ENCODE measurements at places on chromosomes 5 and 9.

DNA sequence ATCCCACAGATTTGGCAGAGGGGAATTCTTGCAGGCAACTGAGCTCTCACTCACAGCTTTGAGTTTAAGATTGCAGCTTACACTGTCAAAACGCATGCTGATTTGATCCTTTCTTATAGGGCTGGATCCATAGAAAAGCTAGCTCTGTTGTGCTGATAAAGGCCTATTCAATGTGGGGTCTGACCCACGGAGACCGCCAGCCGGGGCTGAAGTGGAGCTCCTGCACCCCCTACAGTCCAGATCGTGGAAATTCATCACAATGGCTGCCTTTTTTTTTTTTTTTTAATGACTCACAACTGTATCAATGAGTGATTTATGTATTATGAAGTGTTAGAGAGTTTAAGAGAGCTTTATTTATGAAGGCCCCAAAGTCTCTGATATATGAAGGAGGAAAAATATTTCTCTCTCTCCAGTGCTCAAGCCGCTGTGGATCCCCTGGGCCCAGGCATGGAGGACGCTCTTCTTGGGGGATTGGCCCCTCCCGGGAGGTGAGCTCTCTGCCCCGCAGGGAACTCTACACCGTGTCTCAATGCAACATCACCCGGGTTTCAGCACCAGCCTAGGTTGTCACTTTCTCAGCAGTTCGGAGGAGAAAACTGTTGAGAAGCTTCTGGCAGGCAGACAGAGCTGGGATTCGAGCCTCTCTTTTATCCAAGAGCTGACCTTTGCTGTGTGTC, 700.2 kb downstream of the IRX1 start:
- no peak for DNase-seq

DNA sequence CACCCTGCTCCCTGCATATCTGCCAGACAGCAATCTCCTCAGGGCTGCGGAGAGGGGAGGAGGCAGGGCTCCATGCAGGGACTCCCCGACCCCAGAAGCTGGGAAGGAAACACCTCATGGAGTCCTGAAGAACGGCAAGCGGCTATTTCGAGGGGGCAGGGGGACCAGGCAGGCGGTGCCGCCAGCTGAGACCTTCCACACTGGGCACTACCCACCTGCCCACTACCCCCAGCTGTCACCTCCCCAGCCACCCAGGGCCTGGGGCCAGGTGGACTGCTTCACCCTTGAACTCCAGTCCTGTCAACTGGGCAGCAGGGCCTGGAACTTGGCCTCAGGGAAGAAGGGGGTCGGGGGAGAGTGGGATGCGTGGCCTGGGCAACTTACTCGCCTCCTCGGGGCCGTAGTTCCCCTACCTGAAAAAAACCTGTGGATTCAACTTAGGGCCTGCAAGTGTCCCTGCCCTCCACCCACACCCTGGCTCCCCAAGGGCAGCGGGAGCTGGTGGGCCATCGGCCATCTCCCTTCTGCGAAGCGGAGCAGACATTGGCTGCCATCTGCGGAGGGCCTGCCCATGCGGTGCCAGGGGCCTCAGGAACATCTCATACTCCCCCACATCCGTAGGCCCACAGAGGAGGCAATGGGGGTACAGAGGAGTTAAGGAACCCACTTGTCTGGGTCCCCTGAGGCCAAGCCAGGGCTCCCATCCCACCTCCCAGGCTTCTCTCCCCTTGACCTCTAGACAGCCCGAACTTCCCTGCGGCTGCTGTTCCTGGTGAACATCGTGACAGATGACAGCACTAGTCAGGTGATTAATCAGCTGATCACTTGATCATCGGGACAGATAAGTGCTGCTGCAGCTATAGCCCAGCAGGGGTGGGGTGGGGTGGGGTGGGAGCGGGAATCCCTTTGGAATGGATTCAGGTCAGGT, 18.5 kb upstream of the RALGDS start:
- DNase-seq = no peak

GRCh38 chr5:90809311-90810056, 250.9 kb downstream of the ADGRV1 start:
- no peak for DNase-seq

GRCh38 chr9:77679088-77679487, 31.0 kb upstream of the GNA14 start:
- DNase-seq = no peak

DNA sequence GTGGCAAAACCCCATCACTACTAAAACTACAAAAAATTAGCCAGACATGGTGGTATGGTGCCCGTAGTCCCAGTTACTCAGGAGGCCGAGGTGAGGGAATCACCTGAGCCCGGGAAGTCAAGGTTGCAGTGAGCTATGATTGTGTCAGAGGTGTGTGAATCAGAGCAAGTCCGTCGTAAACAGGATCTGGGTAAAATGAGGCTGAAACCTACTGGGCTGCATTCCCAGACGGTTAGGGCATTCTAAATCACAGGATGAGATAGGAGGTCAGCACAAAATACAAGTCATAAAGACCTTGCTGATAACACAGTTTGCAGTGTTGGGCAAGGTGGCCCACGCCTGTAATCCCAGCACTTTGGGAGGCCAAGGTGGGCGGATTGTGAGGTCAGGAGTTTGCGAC, 1.9 kb upstream of the CLTB start:
- DNase-seq = no peak

GRCh38 chr5:138544181-138545134, 1.4 kb upstream of the ETF1 start:
- DNase-seq = no peak
